ENCODE measurements at places on chromosomes 5 and 9.
A peak's percentile ranks its signal among the peaks of the same experiment; 100 is the strongest.

- DNase-seq, result peak; percentile 43
Measured at GRCh38 chr9:92983984-92984589, 36.8 kb downstream of the FGD3 start.

DNA sequence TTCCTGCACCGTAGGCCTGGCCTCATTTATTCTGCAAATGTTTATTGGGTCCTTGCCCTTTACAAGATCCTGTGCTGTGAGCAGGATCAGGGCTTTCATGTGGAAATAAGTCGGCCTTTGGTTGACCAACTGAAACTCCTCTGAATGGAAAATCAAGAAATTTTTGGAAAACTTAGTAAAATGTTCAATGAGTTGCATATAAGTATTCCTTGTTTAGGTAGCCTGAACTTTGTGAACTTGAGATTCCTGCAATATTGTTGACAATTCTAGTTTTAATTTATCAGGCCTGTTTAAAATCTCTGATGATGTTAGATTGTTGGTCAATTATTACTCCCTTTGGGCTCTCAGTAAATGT is 1.1 kb downstream of the MAML1 start:
- no peak for DNase-seq

DNA sequence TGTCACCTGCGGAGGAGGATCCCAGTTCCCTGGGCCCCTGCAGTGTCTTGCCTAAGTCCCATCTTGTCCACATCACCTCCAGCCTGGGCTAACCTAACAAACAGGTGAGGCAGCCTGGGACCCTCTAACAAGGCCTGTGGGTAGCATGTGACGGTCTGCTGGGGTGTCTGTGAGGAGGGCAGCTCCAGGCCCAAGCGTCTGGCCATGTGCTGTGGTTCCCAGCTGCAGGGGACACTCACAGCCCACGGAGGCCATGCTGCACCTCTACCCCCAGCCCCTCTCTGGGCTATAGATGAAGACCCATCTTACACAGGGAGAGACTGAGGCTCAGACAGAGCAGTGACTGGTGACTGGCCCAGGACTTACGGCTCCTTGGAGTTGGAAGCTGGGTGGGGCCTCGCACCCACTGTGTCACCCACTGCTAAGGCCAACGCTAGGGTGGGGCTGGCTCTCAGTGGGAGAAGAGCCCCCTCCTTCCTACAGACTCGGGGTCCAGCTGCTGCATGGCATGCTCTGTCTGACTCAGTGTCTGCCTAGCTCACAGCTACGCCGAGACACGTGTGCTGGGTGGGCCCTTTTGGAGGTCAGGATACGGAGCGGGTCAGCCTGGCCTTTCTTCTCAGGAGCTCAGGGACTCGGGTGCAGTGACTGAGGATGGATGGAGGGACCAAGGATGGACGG is 40.8 kb upstream of the RNF130 start:
- no peak for DNase-seq

DNA sequence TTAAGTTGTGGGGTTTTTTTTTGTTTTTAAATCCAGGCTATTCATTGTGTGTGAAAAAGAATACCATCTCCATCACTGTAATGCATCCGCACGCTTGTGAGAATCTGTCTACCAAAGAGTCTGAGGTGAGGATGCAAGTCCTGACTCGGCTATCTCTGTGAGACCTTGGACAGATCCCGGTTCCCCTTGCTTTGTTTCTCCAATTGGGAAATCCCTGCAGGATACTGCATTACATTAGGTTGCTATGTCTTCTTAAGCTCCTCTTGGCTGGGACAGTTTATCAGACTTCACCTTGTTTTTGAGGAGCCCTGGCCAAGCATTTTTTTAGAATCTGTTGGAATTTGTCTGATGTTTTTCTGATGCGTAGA is 46.8 kb downstream of the GALNT10 start:
- DNase-seq, result no peak

DNA sequence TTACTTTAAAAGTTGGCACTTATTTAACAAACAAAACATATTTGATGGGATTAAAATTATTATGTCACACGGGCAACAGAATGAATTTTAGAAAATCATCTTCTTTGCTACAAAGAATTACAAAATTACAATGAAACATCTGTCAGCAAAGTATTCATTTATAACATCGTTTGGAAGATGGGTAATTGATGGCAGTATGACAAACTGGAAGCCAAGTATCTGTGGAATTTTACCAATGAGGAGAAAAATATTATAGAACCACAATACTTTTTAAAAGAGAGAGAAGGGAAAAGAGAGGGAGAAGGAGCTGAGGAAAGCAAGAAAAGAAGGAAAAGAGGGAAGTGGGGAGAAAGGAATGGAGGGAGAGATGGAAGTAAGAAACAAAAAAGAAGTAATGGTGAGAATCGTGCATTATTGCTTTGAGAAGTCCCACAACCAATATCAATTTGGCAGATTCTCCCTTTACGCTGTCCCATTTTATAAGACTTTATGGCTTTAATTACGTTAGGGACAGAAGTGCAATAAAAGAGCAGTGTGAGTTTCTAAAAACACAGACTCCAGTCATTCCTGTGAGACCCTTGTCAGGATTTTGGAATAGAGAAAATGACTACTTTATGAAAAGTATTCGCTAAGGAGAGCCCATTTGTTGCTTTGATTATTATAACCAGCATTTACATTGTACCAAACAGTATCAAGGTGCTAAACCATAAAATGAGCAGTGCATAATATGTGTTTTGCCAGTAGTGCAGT is 76.7 kb downstream of the LURAP1L start:
- no peak for DNase-seq

DNA sequence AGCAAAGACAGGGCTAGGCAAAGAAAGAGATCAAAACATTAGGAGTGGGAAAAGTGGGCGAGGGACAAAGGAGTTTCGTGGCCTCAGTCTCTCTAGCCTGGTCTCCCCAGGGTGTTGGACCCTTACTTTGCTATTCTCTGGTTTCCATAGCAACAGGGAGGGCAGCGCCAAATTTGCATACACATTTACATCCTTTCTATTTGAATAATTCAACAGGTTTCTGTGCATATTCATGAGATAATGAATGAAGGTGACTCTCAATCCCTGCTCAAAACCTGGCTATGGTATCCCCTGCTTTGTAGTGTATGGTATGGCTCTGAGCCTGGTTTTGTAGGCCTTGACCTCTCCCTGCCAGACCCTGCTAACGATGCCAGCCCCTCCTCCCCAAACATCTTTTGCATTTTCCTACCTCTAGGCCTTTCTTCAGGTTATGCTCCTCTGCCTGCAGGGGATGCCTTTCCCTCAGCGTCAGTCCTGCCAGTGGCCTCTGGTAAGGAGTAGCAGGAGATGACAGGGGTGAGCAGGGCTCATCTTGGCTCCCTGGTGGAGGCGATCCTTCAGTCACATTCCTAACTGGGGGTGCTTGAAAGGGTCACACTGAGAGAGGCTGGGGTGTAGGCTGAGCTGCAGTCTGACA is 9.8 kb downstream of the RPP25L start:
- DNase-seq, result no peak

- no peak for DNase-seq
Measured at GRCh38 chr5:136067422-136067821, 38.6 kb downstream of the TGFBI start.

- peak; percentile 1 for DNase-seq
Measured at GRCh38 chr5:2507611-2508010, 243.9 kb downstream of the IRX2 start.

DNA sequence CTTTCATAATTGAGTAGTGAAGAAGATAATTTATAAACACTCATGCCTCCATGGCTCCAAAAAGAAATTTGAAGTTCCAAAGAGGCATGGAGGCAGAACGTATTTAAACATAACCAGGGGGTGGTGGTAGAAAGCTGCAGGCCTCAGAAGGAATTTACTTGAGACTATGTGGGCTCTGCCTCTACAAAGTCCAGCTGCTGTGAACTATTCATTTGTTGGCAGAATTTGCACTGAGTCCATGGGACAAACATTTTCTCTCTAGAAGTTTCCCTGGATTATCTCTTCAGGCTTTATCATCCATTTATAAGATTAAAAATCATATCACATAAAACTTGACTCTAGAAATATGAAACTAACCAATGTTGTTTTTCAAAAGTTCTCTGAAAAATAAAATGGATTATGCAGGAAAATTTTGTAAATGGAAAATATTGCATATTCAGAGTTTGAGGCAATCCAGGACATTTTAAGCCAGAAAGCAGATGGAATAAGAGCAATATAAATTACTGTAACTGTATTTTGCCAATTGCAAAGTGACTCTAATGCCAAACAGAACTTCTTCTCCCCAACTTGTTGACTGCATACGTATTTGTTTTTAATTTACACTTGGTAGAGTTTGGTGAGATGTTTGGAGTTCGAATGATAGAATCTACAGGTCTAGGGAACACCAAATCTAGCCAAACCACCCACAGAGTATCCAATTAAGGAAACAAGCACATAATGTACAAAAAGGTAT is 258.2 kb downstream of the ENC1 start:
- DNase-seq, result no peak

DNA sequence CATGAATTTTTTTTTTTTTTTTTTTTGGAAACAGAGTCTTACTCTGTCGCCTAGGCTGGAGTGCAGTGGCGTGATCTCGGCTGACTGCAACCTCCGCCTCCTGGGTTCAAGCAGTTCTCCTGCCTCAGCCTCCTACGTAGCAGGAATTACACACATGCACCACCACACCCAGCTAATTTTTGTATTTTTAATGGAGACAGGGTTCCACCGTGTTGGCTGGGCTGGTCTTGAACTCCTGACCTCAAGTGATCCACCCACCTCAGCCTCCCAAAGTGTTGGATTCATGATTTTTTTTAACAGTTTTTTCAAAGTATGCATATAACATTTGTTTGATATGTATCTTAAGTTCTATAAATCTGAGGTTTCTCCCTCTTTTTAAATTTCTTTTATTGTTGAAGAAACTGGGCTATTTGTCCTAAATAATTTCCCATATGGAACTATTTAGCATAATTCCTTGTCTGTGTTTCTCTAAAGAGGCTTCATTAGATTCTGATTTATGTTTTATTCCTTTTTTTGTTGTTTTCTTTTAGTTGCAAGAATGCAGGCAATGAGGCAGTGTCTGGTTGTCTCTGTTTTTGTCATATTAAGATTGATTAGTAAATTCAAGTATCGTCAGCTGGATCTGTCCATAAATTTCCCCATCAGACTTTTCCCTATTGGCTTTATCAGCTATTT is 16.4 kb downstream of the RARS1 start:
- DNase-seq, result no peak

DNA sequence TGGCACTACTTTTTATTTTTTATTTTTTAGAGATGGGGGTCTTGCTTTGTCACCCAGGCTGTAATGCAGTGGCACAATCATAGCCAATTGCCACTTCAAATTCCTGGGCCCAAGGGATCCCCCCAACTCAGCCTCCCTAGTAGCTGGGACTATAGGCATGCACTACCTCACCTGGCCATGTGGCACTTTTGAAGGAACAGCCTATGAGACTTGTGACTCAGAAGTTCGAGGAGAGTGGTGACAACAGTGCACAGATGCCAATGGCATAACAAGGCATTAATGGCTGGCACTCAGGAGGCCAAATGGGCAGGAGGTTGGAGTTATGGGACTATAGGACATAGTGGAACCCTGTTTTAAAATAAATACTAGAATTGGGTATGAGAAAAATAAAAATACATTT is 33.7 kb downstream of the ANKRD31 start:
- DNase-seq, result no peak

DNA sequence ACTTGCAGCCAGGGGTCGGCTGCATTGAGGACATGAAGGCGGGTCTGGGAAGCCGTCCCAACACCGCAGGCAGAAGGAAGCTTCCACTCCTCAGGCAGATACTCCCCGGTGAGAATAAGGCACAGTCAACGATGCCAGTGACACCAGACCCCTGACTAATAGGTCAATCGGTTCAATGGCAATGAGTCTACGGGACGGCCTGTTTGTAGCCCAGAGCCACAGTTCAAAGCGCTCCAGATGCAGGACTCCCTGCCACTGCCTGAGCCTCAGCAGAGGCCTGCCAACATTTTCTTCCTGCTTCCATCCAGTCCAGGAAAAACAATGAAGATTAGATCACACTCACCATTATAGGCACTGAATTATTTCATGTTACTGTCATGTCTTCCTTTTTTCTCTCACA is 84.5 kb upstream of the SIMC1 start:
- no peak for DNase-seq

DNA sequence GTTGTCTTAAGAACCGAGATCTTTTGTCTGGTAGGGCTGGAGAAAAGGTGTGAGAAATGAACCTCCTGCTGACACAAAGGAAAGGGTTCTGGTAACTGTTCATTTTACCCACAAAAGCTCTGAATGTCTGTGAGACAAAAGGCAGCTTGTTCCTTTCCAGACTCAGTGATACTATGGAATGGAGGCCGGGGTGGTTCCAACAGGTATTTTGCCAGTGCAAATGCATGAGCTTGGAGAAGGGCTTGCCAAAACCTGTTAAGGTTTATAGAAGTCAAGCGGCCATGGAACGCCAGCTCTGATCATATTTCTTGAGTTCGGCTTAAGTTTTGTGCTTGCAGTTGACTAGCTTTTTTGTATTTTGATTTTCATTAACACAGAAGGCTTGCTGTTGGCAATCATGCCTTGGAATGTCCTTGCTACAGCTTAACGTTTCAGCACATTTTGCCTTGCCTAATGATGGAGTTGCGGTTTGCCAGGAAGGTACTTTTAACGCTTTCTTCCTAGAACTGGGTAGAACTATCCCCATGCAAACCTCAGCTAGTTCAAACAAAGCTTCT is 328.6 kb downstream of the PIK3R1 start:
- DNase-seq, result no peak

- no peak for DNase-seq
Measured at GRCh38 chr9:5958273-5958672, 57.2 kb downstream of the RANBP6 start.

DNA sequence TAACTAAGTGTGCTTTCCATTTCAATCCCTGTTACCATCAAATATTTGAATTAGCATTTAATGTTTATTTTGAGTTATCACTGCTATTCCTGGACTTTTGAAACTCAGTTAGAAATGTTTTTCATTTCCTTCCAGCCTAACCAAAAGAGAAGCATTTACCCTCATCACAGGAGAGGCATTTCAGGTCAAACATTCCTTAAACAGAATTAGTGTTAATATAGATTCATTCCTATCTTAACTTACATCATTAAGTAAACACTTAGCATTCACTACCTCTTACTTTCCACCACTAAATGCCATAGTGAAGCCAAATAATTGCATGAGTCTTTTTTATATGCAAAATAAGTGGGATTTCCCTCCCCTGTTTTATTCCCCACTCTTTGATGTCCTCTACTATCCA is 136.6 kb upstream of the OR13F1 start:
- DNase-seq, result no peak

- no peak for DNase-seq
Measured at GRCh38 chr5:168699002-168699401, 119.8 kb upstream of the PANK3 start.

GRCh38 chr9:134221273-134222017 is 57.1 kb upstream of the RNU6ATAC start:
- DNase-seq, result no peak

GRCh38 chr5:156647034-156647451 is 203.1 kb upstream of the PPP1R2B start:
- DNase-seq, result no peak
